ENCODE measurements at places on chromosomes 3 and 15. TPM values are rescaled to one million over a fixed set of nuclear protein-coding genes. Genes with fewer than 3 reads are reported as not detected.

TNFSF10 gene
- 10.0 TPM for polyA plus RNA-seq

HRG gene
- 0.16 TPM for polyA plus RNA-seq

PLSCR2 gene
- polyA plus RNA-seq: 34.8 TPM

SNX33 gene
- 10.5 TPM for polyA plus RNA-seq

TMEM266 gene
- 4.2 TPM for polyA plus RNA-seq

NTRK3 gene
- polyA plus RNA-seq: 40.6 TPM

CEMIP gene
- polyA plus RNA-seq: 7.5 TPM

FAM81A gene
- 4.4 TPM for polyA plus RNA-seq

ATRIP gene
- polyA plus RNA-seq: 56.5 TPM

ARGFX gene
- polyA plus RNA-seq: not detected

DNA sequence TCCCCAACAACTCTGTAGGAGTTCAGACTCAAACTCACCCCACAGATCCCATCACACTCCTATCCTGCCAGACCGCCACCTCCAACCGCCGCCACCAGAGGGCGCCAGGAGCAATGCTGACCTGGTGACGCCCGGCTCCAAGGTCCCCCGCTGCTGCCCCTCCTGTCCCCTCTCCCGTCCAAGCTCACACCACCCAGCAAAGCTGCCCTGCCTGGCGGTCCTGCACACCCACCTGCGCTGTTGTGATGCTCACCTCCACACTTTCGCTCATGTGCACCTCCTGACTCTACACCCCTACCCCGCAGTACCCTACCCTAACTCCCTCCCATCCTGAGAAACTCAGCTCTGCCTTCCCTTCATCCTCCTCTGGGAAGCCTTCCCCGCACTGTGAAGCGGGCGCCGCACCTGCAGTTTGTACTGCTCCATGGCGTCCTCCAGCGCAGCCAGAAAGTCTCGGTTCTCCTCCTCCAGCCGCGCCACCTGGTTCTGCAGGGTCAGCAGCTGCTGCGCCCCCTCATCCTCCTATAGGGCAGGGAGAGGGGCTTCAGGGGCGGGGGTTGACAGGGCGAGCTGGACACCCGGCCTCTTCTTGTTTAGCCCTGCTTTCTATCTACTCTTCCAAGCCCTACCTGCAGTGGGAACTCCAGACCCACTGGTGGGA, 7.9 kb downstream of the KIF7 start:
- DNase-seq: peak; percentile 89

DNA sequence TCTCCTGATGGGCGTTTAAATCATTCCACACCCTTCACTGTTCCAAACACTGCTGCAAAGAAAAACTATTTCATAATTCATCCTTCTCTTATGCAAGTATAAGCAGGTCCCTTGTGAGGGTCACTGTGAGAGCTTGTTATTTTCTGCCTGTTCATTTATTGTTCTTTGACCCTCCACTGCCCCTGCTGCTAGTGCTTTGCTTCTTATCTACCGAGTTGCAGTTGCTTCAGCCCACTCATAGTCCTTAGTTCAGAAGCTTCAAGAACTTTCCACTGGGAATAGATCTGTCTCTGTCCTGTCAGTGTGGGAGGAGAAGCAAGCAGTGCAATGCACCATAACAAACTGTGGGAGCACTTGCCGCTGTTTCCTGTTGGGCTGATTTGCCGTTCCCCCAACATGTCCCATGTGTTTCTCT, 39.8 kb downstream of the RIOX2 start:
- peak; percentile 45 for DNase-seq

- DNase-seq: peak; percentile 41
These were observed 2.3 kb upstream of the TMPRSS7 start for GRCh38 chr3:112032098-112032731.

- DNase-seq: no peak
These were observed 212.1 kb downstream of the ADAMTS17 start for GRCh38 chr15:100129677-100130076.

GRCh38 chr15:75063889-75064288, 40.5 kb downstream of the PPCDC start:
- no peak for DNase-seq

DNA sequence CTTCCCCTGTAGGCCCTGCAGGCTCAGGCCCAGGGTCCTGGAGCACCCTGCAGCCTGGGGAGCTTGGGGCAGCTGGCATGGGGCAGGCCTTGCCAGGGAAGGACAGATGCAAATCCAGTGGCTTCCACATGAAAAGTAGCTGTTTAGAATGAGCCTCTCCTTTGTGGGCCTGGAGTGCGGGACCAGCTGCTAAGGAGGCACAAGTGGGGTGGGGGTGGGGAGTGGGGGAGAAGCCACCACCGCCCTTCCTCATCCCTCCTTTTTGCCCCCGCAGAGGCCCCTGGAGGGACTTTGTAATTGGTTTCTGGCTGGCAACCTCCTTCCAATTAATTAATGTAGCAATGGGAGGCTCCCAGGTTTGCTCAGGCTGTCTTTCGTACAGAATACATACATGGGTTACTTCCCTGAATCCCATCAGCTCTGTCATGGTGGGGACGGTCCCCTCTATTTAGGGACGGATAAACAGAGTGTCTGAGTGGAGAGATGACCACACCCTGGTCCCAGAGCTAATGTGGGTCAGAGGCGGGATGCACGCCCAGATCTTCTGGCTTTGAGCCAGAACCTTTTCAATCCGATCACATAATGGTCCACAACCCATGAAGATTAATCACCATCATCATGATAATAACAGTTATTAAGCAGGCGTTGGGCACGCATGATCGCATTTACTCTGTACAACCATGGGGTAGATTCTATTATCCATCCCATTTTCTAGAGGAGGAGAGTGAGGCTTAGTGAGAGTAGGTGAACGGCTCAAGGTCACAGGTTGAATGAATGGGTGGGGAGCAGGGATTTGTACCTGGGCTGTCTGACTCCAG, 6.2 kb downstream of the CORO2B start:
- no peak for DNase-seq

DNA sequence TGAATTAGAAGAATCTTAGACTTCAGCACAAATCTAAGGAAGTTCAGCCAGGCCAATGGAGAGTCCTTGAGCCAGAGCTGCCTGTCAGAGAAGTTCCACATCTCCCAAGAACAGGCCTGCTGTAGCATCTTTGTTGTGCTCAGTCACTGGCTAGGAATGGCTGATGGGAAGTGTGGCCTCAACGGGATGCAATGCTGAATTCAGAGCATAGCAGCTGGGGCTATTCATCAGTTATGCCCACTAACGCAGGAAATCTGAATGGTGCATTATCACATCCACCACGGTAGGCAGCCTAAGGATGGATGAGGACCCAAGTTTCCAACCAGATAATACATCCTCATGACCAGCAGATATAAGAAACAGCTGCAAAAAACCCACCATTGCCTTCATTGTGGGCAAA, 3.2 kb upstream of the EIF1B start:
- no peak for DNase-seq

GRCh38 chr15:64066451-64066850, 20.2 kb upstream of the DAPK2 start:
- no peak for DNase-seq

- no peak for DNase-seq
These were observed 170.0 kb downstream of the SEMA6D start for GRCh38 chr15:47887241-47887800.

GRCh38 chr3:5809586-5810246, 622.2 kb downstream of the EDEM1 start:
- DNase-seq: no peak

GRCh38 chr3:183466575-183466974, 38.2 kb upstream of the MCF2L2 start:
- DNase-seq: no peak

DNA sequence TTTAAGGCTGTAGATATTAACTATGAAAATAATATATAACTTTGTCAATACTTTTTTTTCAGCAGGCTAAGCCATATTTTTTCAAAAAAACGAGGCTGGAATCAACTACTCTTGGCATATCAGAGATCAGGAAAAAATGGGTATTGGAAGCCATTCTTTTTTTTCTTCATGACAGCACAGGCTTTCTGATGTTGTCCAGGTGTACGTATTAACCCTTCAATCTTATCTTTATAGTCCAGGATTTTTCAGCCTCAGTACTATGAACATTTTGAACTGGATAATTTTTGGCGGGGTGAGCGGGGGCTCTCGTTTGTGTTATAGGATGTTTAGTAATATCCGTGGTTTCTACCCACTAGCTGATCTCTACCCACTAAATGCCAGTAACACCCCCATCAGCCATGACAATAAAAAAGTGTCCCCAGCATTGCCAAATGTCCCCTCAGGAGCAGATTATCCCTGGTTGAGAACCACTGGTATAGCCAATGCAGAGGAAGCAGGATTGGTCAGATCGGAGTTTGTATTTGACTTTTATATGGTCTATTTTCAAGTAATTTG, 52.0 kb downstream of the PLCL2 start:
- no peak for DNase-seq

GRCh38 chr15:40377606-40378005, 4.9 kb upstream of the KNSTRN start:
- no peak for DNase-seq

DNA sequence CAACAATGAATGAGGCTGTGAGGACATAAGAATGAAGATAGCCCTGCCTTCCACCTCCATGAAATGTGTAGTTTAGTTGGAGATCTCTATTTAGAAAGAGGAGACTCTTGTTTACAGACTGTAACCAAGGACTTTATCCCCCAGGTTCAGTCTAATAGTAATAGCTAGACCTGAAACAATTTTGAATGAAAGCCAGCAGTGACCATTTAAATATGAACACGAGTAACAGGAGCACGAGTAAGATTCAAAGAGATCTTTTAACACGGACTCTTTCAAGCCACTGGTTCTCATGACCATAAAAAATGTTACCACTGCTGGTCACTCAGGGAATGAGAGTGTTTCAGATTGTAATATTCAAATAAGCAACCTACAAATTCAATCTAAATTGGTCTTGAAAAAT, 123.1 kb downstream of the FMN1 start:
- DNase-seq: no peak

DNA sequence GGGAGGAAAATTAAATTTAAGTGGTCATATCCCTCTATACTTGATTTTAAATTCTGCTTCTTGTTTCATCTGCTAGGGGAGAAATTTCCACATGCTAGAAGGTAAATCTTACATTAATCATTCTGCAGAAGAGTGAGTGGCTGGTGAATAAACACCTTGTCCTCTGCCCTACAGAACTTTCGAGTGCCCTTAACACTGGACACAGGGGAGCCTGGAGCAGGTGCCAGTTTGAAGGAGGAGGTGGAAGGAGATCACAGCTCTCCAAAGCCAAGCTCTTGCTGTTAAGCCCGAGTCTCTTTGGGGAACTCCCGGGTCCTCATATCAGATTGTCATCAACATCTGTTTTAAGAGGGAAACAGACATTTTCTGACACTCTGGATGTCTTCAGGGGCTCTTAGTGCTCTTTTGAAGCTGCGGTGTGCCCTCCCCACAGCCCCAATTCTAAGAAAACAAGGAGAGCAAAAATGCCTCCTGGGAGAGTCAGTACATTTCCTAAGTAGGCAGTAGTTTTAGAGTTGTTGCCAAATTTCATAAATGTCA, 31.3 kb downstream of the LAMP3 start:
- no peak for DNase-seq

DNA sequence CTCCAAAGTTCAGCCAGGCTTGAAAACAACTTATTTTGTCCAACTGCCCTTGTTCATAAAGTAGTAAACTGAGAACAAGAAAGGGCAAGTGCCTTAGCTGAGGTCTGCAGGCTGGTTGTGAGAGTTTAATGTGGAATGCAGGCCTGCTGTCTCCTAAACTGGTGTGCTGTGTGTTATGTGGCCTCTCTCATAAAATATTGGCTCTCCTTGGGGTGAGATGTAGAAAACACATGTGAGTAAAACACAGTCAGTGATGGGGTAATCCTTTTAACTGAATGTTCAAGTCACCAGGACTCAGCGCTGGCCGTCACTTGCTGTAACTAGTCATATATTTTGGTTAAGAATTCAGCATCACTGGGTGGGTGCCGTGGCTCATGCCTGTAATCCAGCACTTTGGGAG, 7.1 kb upstream of the ST6GAL1 start:
- DNase-seq: no peak

GRCh38 chr15:80136854-80137253, 15.9 kb upstream of the FAH start:
- no peak for DNase-seq

- DNase-seq: no peak
These were observed 5.0 kb upstream of the CACNA1D start for GRCh38 chr3:53489386-53489785.

DNA sequence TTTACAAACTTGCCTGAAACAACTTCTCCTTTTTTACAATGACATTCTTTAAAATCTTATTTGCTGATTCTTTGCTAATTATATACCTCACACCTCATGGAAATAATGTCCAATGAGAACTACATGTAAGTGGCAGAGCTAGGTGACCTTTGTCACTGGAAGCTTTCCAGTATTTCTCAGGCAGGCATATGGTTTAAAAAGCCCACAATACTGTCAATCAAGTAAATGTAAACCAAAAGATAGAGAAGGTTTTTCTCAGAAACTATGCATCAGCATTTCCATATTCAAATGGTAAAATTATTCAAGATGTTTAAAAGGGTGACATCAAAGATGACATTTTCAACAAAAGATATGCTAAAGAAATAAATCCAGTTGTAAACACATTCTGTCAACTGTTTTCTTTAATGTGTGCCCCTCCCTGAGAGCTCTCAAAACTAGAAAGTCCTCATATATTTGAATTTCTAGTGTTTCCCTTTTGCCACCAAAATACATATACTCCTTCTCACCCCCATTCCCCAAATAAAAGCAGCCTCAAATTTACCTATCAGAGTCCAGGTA, 10.1 kb upstream of the STRIT1 start:
- no peak for DNase-seq

Measured in testis (tissue), 5 donors.